ENCODE measurements at places on chromosomes 1 and 21.

DNA sequence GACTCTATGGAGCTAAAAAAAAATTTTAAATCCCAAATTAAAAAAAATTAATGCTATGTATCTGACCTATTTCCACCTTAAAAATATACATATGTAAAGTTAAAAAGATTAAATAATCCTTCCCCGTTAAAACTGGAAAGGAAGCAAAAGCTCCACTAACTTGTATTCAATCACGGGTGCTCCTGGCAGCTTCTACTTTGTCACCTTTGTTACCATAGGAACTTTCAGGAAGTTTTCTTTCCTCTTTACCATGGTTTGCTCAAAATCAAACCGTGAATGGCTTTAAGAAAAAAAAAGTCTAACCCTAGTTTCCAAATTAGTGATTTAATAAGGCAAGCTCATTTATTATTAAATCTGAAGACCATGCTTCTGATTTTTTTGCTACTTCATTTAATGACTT is 3.5 kb downstream of the GPATCH2 start:
- no peak for DNase-seq

- DNase-seq: no peak
Observed at GRCh38 chr1:47679826-47680225, 242.0 kb downstream of the FOXD2 start.

- no peak for DNase-seq
Observed at GRCh38 chr21:44259082-44259705, 2.5 kb downstream of the DNMT3L start.

DNA sequence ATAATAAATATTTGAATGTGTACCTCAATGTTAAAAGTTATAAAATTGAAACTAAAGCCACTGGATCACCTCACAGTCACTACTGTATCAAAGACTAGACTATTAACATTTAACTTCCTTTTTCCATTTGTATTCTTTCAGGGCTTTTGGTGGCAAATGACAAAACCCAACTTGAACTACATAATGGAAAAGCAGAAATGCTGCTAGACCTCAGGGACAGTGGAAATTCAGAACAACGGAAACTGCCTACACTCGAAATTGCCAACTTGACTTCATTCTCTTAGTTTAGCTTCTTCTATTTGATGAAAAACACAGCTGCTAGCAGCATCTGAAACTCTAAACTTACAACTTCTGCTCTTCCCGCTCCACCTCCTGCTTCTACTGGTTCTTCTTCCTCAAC is 34.9 kb upstream of the NTNG1 start:
- no peak for DNase-seq

Measured in cortex of kidney (tissue), 1 donor.